ENCODE measurements at places on chromosomes 16 and 17.

DNA sequence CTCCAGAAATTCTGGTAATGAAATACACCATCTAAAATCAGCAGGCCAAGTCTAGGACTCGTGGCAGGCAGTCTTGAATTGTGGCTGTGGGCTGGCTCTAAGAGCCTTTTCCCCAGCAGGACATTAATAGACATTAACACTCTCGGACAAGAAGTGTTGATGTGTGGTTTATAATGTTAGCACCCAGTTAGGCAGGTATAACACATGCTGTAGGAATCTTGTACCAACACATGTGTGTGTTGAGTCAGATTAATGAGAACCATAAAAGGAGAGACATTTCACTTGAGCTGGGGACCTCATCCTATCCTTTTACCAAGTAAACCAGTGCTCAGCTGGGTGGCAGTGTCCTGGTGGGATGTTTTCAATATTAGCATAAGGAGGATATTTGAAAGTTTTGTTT is 264.5 kb downstream of the FTO start:
- DNase-seq = no peak

- DNase-seq = no peak
These were observed 120.7 kb downstream of the CCDC182 start for GRCh38 chr17:57624386-57624785.

DNA sequence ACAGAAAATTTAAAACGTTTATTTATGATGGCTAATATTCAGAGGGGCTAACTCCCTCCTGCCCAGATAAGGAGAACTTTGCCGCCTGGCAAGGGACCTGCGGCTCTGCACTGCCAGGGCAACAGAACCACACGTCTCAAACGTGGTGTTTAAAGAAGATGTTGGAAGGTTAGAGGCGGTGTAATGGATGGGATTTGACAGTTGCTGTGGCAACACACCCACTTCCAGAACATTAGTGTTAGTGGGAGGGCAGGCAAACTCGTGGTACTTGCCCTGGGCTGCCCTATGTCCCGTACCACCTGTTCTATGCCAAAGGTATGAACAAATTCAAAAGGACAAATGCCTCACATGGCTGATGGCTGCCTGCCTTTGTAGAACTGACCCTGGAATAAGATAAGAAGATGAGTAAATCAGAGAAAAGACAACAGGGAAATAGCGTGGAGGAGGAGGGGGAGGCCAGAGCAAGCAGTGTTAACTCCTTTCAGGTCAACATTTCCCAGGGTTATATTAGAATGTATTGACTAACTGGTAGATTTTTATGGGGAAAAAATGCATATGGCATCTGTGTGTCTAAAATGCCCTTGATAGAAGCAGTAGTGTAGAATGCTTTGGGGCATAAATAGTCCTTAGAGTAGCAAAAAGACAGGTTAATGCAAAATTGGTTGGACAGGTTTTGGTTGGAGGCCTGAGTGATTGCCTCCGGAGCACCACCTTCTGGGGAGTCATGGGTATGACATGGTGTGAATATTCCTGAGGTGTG is 30.8 kb downstream of the HLF start:
- peak; percentile 61 for DNase-seq

DNA sequence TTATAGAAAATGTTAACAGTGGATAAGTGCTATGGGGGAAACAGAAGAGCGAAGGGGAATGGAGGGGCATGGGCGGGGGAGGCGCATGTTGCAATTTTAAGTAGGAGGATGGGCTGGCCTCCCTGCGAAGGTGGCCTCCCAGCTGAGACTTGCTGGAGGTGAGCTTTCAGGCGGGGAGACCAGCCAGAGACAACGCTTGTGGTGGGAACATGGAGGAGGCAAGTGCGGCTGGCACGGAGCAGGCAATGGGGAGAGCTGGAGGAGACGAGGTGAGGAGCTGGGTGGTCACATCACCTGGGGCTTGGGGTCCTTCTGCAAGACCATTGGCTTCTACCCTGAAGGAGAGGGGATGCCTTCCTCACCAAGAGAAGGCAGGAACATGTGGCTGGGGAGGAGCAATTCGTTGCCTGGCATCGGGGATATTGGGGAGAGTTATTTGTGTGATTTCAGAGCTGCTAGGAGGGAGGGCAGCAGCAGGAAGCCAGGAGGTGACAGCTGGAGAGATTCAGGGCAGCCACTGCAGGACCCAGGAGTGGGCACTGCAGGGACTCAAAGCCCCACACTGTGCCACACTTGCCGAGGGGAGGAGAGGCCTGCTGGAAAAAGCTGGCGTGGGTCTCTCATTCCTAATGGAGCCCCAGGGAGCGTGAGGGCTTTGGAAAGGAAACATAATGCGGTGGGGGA is 34.4 kb downstream of the PMFBP1 start:
- no peak for DNase-seq

- DNase-seq = no peak
These were observed 2.7 kb upstream of the KCNJ18 start for GRCh38 chr17:21689604-21690003.

DNA sequence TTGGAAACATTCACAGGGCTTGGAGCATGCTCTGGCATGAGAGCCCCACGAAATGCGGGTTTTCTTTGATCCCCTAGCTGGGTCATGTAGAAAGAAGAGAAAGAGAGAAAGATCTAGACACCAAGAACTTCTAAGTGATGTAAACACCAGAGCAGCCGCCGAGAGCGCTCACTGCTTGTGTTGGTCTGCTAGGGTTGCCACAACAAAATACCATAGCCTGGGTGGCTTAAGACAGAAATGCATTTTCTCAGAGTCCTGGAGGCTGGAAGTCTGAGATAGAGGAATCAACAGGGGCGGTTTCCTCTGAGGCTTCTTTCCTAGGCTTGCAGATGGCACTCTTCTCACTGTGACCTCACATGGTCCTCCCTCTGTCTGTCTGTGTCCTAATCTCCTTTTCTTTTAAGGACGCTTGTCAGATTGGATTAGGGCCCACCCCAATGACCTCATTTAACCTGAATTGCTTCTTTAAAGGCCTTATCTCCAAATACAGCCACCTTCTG is 139.5 kb downstream of the CYLD start:
- DNase-seq = no peak

DNA sequence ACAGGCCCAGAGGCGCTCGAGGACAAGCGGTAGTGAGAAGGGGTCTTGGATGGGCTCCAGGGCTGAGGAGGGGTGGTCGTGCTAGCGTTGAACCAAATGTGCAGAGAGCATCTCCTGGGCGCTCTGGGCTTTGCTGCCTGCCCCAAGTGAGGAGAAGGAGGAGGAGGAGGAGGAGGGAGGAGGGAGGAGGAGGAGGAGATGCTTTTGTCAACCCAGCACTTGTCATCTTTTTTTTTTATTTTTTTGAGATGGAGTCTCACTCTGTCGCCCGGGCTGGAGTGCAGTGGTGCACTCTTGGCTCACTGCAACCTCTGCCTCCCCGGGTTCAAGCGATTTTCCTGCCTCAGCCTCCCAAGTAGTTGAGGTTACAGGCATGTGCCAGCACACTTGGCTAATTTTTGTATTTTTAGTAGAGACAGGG is 59.8 kb downstream of the PGS1 start:
- no peak for DNase-seq
